ENCODE measurements at places on chromosomes 5 and 9. TPM values are rescaled to one million over a fixed set of nuclear protein-coding genes. Genes with fewer than 3 reads are reported as not detected.

Gene ZNF354C
- 4.8 TPM for total RNA-seq

DNA sequence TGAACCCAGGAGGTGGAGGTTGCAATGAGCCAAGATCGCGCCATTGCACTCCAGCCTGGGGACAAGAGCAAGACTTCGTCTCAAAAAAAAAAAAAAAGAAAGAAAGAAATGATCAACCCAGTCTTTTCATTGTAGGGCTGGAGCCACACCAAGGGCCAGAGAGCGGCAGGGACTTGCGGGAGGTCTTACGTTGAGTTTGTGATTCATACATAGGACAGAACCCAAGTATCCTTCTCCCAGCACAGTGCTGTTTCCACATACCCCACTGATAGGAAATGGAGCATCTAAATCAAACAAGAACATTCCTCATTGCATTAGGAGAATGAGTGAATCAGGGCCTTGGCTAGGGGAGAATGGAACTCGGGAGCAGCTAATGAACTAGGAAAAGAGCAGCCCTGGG, 3.5 kb upstream of the TNIP1 start:
- H3K4me1 ChIP-seq = peaks cover 12% of the 10 kb centered on the region
- H3K36me3 ChIP-seq = peaks cover 72% of the 10 kb centered on the region
- H3K27me3 ChIP-seq = no peaks in the 10 kb centered on the region

DNA sequence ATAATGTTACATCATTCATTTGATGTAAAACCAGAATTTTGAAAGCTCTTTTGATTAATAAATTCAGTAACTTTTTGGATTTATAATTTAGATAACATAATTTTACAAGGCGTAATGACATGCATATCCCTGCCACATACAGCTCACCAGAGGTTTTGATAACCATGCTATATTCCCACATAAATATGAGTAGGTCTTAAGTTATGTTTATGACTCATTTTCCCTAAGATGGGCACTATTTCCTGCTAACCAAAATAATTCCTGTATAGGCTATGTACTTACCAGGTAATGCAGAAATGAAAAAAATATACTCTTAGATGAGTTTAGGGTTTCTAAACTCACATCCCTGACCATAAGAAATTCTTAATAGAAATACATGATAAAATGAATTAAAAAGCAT, 93.9 kb upstream of the EDIL3 start:
- H3K36me3 ChIP-seq = no peaks in the 10 kb centered on the region
- no peak overlapping the region for H3K27ac ChIP-seq
- no peak overlapping the region for H3K4me3 ChIP-seq
- no peaks in the 10 kb centered on the region for H3K27me3 ChIP-seq
- H3K4me1 ChIP-seq = no peaks in the 10 kb centered on the region

GRCh38 chr5:132199116-132199680, 28.5 kb downstream of the P4HA2 start:
- H3K4me3 ChIP-seq = no peak overlapping the region
- H3K4me1 ChIP-seq = no peaks in the 10 kb centered on the region
- no peaks in the 10 kb centered on the region for H3K27me3 ChIP-seq
- no peak overlapping the region for H3K27ac ChIP-seq
- H3K36me3 ChIP-seq = no peaks in the 10 kb centered on the region

Gene DPM2
- 29.4 TPM for total RNA-seq

Gene ADAMTS16
- not detected for total RNA-seq

Gene TLX3
- not detected for total RNA-seq

Gene IFNB1
- not detected for total RNA-seq

GRCh38 chr9:87573841-87574342, 76.2 kb downstream of the DAPK1 start:
- no peak overlapping the region for H3K4me3 ChIP-seq
- no peaks in the 10 kb centered on the region for H3K36me3 ChIP-seq
- peaks cover 9% of the 10 kb centered on the region for H3K27me3 ChIP-seq
- H3K4me1 ChIP-seq = no peaks in the 10 kb centered on the region
- H3K27ac ChIP-seq = no peak overlapping the region
- no peak for ATAC-seq

Measured in activated T-helper 17 cell treated with anti-CD3 and anti-CD28 coated beads, Interleukin-2, amount 50 U/mL, for 72 hours (primary cell).